LHCN-M2 (cell line): ENCODE measurements at places on chromosomes 3 and 15.

DNA sequence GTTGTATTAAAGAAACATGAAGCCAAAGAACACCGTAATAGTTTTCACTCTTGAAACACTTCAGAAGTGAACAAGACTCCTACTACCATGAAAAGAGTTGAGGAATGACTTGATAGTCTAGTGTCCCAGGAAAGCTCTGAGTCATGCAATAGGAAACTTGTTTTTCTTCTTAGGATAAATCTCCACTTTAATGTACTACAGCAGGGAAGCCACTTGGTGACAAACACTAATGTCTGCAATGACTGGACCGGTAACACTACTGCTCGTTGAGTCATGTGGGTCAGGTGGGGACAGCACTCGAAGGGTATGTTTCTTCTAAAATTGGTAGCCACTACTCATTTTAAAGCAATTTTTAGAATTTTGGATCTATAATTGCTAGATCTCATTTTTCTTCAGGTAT is 291.7 kb upstream of the CNTN3 start:
- DNase-seq = no peak

DNA sequence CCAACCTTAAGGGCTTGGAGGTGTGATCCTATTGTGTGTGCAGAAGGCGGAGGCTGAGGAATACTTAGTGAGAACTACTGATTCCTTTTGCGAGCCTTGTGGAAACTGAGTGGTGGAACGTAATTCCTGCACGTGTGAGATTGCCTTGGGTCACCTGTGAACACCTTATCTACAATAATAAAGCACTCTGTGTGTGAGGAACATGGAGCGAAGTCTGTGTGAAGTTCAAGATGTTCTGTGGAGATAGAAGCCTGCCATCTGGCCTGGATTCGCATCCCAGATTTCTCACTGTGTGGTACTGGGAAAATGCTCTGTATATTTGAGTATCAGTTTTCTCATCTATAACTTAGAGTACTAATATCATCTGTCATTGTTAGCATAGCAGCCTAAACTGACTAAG is 179.5 kb upstream of the PDZRN3 start:
- DNase-seq = no peak

- DNase-seq = no peak
These were observed 664 bp upstream of the NR2C2 start for GRCh38 chr3:14946739-14947099.

GRCh38 chr15:67146234-67146633 is 80.8 kb downstream of the SMAD3 start:
- peak; percentile 95 for DNase-seq

DNA sequence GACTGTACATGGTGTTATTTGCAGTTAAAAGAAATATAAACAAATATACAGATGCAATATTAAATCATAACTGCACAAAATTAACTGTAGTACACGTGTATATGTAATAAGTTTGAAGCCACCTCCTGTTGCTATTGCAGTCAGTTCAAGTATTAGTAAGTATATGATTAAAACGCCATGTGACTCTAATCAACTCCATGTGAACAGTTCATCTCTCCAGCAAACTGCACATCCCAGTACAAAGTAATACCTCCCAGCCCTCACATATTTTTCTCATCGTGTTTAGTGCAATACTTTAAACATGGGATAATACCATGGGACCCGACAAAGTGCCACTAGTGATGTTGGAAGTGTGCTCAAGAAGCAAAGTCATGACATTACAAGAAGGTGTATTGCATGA is 34.6 kb downstream of the PDCD10 start:
- DNase-seq = no peak

DNA sequence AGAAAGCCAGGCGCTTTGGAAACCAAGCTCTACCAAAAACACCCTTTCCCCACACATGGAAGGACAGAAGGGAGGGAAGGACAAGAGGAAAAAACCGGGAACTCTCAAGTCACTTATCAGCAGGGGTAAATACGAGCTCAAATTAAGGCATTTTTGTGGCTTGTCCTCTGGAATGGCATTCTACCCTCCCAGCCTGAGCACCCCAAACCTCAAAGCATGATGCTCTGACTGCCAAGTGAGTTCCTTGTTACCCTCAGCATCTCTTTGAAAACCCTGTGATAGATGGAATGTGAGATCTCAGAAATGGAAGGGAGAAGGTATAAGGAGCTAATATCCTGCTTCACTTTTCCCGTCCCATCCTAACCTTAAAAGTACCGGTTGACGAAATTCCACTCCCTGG is 8.1 kb upstream of the CSPG5 start:
- no peak for DNase-seq

DNA sequence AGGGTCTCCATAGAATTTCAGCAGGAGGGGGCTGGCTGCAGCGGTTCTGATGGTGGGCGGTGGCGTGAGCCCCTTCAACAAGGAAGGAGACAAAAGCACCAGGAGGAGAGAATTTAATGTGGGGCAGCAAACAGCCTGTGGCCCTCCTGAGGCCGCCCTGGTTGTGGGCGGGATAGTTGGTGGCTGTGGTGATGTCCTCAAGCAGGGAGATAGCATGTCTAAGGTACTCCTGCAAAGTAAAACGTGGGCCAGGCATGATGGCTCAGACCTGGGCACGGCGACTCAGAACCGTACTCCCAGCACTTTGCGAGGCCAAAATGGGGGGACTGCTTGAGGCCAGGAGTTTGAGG is 94.0 kb downstream of the LRRK1 start:
- DNase-seq = no peak

- no peak for DNase-seq
These were observed 633.5 kb downstream of the CADM2 start for GRCh38 chr3:85592256-85592655.

DNA sequence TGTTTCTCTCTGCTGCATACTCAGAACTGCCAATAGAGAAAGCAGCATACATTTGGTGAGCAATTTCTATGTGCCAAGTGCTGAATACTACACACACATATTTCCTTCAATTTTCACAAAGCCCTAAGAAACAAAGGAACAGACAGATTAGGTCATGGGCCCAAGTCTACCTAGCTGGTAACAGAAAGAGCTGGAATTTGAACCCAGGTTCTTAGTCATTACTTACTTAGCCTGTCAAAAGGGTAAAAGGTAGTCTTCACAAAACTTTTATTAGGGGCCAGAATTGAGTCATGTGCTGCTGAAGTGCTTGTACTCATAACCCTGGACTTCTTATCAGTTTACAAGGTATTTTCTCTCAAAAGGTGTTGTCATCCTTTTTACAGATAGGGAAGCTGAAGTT is 10.4 kb upstream of the ABHD17C start:
- no peak for DNase-seq

DNA sequence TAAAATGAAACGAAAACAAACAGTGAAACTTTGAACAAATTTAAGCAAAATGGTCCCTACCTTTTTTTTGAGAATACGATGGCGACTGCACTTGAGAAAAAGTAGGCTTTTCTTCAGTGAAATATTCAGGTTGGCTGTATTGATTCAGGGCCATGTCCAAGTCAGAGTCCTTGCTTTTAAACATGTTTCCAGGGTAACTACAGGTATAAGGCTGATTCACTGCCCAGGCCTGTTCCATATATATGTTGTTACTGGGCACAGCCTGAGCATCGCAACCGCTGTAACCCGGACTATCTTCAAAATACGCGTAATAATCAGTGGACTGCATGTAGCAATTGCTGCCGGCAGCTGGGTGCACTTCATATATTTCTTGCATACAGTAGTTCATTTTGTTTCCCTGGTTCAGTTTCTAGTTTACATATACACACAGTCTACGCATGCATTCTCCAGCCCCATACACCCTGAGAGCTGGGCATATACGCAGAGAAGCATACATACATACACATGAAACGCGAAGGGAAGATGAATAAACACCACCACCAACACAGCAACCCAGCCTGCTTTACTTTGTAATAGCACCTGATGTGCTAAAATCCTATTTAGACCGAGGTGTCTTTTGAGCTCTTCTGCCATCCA is 220.0 kb downstream of the NR1D2 start:
- no peak for DNase-seq

- DNase-seq = no peak
These were observed 45.1 kb downstream of the EDEM1 start for GRCh38 chr3:5232570-5232969.

DNA sequence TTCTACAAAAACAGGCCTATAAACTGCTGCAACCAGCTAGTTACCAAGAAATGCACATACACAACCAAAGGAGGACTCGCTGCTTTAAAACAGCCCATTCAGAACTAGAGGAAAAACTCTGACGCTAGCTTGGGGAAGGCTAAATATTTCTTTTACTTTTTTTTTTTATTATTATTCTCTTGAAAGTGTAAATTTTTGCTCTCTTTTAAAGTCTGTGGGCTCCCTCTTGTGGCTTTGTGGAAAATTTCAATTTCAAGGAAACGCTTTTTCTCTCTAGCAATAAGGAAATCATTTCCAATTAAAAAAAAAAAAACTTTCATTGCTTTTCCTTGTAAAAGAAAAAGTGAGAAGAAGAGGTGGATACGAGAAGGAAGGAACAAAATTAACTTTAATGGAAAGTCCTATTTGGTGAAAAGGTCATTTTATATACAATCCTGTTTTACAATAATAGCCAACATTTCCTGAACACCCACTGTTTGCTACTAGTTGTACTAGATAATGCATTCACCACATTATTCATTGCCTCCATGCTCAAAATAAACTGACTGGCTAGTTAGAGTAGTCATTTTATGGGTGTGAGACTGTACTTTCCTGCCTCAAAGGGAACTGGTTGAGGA is 51.2 kb upstream of the SAMMSON start:
- DNase-seq = peak; percentile 43

DNA sequence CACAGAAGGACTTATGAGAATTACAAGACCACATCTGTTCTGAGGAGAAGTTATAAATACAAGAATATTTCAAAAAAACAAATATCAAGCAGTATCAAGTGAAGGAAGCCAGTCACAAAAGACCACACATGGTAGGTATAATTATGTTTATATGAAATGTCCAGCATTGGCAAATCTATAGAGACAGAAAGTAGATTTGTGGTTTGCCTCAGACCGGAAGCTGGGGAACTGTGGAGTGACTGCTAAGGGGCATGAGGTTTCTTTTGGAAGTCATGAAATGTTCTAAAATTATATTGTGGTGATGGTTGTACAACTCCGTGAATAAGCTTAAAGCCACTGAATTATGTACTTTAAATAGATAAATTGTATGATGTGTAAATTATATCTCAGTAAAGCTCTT is 136.9 kb downstream of the FRMD5 start:
- DNase-seq = no peak

- DNase-seq = no peak
These were observed 7.2 kb upstream of the MUC13 start for GRCh38 chr3:124941771-124942170.

DNA sequence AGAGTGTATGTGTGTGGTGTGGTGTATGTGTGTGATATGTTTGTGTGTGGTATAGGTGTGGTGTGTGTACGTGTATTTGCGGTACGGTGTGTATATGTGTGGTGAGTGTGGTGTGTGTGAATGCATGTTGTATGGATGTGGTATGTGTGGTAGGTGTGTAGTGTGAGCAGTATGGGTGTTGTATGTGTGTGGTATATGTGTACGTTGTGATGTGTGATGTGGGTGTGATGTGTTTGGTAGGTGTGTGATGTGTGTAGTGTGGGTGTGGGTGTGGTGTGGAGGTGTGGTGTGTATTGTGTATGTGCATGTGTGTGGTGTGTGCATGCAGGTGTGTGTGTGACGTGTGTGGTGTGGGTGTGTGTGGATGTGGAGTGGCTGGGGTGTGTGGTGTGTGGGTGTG is 58.7 kb downstream of the EFCAB12 start:
- DNase-seq = no peak

GRCh38 chr3:70703305-70704102 is 391.1 kb upstream of the MDFIC2 start:
- no peak for DNase-seq

GRCh38 chr3:64867224-64867623 is 179.4 kb upstream of the ADAMTS9 start:
- DNase-seq = no peak

DNA sequence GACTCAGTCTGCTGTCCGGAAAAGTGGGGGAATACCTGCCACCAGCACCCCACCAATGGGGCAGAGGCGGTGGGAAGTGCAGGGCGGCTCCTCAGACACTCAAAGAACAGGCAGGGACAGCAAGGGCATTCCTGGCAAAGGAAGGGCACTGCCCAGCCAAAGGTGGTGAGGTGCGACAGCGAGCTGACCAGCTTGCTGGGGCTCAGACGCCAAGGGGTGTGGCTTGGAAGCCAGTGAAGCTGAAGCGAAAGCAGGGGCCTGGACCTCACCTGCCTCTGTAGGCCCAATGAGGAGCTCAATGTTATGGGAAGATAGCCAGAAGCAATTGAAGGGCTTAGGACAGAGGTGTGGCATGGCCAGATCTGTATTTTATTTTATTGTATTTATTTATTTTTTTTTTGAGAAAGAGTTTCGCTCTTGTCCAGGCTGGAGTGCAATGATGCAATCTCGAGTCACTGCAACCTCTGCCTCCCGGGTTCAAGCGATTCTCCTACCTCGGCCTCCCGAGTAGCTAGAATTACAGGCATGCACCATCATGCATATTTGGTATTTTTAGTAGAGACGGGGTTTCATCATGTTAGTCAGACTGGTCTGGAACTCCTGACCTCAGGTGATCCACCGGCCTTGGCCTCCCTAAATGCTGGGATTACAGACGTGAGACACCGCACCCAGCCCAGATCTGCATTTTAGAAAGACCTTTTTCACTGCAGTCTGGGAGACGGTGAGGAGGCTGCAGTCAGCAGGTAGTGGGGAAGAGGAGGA is 4.4 kb upstream of the LMAN1L start:
- DNase-seq = no peak

GRCh38 chr3:16608816-16609215 is 3.6 kb upstream of the DAZL start:
- no peak for DNase-seq

- peak; percentile 83 for DNase-seq
These were observed 152.7 kb downstream of the SUCNR1 start for GRCh38 chr3:152026033-152026556.

- peak; percentile 72 for DNase-seq
These were observed 21.3 kb downstream of the VGLL3 start for GRCh38 chr3:86969500-86970189.

- DNase-seq = no peak
These were observed 138.5 kb downstream of the GABRB3 start for GRCh38 chr15:26634319-26634718.

DNA sequence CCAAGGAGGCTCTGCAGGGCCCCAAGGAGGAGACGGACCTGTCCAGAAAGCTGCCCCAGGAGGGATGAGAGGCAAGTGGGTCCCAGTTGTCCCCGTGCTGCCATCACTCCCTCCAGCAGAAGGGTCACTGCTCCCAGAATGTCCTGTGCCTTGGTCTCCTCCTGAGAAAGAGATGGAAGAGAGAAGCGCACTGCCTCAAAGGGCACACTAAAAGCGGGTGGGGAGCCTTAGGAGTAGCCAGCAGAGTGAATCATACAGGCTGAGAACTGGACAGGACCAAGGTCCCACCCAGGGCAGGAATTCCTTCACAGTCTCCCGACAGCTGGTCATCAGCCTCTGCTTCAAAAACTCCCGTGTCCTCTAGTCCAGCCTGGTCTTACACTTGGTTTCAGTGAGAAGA is 4.6 kb downstream of the THPO start:
- peak; percentile 61 for DNase-seq
